ENCODE measurements at places on chromosomes 3 and 15.

GRCh38 chr3:45534632-45535031 lies 59.9 kb upstream of the LIMD1 start:
- DNase-seq: no peak

DNA sequence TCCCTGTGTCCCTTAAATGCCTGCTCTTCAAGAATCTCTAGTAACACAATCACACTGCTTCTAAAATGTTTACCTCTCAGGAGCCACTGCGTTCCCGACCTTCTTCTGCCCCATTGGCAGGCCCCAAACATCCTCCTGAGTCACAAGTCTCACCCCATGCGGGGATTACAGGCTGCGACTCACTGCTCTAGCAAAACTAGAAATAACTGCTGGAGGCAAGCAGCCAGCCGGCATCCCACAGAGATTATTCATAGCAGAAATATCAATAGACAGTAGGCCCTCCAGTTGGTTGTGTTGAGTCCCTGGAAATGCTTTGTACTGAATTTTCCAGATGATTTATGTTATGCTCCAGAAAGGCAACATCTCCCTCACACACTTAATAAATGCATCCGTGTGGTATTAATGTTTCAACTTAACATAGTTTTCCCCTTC lies 64.8 kb downstream of the RFTN1 start:
- no peak for DNase-seq

GRCh38 chr3:155047672-155048071 lies 32.4 kb upstream of the MME start:
- DNase-seq: no peak

GRCh38 chr3:57706462-57706861 lies 13.6 kb upstream of the DENND6A start:
- DNase-seq: no peak

DNA sequence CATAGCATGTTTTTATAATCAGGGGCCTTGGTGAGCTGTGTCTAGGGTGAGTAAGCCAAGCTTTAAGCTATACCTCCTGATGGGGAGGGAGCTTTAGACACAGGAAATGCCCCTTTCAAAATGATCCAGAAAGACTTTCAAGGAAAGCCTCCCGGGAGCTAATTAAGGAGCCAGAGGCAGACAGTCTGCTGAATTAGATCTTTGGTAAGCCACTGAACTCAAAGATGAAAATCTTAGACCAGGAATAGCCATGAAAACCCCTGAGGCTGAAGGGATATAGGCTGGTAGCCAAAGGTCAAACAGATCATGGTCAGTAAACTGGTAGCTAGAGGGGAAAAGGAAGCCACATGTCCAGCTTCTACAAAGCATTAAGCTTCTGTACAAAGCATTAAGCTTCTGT lies 42.7 kb upstream of the GAP43 start:
- no peak for DNase-seq

All from stimulated activated CD4-positive, alpha-beta T cell treated with anti-CD3 and anti-CD28 coated beads, TNF-alpha, amount 100 ng/mL, for 4 hours (primary cell).